ENCODE measurements at places on chromosomes 4 and X.

DNA sequence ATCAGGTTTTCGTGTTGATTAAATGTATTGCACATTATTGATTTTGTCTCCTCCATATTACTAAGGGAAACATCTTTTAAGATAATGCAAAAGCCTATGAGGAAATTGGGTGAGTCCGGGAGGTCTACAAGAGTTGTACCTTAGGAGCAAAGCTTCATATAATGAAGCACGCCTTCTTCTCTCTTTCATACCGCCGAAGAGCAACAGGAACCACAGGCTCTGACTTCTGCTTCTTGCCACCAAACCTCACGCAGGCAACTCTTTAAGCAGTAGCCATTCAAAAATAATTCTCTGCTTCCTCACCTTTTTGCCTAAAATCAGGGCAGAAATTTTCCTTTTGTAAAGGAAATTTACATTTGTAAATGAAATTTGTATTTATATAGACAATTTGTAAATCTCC is 139.6 kb downstream of the SPRY1 start:
- DNase-seq, result no peak

GRCh38 chr4:35364321-35364870 is 879.9 kb downstream of the ARAP2 start:
- DNase-seq, result no peak

- no peak for DNase-seq
These were observed 1.1 kb downstream of the ITGB1BP2 start for GRCh38 chrX:71302461-71303213.

- DNase-seq, result no peak
These were observed 1892.5 kb upstream of the ADGRL3 start for GRCh38 chr4:59307609-59308008.

- DNase-seq, result no peak
These were observed 665 bp downstream of the PSMD10 start for GRCh38 chrX:108090491-108091263.

All from stimulated activated CD4-positive, alpha-beta T cell treated with anti-CD3 and anti-CD28 coated beads, Interleukin-4, amount 100 ng/mL, for 48 hours (primary cell).